HCT116 (cell line): ENCODE measurements at places on chromosomes 1 and 21. TPM values are rescaled to one million over a fixed set of nuclear protein-coding genes. Genes with fewer than 3 reads are reported as not detected.

DNA sequence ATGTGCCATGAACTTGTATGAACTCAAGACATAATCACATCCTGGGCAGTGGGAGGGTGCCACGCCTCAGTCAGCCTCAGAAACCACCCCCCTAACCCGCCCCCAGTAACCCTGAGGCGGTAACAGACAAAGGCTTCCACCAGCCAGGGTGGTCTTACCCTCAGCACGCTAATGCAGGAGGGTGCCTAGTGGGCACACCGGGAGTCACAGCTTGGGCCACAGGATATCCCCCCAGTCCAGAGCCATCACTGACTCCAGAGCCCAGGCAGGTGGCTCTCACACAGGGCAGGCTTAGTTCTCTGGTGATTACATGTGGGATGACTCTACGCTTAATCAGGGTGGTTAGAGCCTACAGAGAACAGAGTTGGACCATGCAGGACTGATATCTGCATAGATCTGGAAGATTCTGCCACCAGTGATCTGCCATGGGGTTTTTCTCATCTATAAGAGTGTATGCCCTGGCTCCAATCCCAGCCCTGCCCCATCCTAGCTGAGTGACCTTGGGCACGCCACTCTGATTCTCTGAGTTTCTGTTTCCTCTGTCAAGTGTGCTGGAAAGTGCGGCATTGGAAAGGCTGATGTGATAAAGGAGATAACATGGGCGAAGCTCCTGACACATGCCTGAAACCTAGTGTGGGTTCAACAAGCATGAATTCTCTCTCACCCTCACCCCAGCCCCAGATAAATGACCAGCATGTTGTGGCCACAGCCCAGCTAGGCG is 27.3 kb downstream of the OPTC start:
- no peak for DNase-seq

DNA sequence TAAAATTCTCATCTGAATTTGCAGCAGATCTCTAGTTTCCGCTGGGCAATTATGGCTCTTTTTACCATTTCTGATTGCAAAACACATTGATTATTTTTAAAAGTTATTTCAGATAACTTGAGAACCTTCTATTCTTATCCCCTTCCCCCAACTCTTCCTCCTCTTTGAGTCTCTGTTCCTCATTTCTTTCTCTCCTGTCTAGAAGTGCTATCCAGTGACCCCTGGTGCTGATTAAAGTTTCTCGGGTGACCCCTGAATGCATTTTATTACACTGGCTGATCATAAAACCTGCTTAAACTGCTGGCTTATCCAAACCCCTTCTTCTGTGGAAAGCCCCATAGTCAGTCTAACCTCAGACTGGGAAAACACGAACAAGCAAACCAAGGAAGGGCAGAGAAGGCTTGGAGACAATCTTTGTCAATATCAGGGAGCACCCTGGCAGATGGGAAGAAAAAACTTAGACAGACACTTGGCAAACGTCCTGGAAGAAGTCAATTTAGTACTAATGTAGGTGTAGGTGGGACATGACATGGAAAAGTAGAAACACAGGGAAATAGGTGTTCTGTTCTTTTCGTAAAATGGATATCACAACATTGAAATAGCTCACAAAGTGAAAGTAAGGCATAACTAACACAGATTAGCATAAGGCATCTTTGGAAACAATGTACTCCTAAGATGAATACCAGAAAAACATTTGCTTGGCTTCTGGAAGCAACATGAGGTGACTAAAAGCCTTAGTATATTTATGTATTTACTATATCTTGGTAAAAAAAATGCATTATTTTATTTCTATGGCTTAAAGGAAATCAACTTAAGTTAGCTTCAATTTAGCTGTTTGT is 61.4 kb downstream of the GORAB start:
- no peak for DNase-seq

DNA sequence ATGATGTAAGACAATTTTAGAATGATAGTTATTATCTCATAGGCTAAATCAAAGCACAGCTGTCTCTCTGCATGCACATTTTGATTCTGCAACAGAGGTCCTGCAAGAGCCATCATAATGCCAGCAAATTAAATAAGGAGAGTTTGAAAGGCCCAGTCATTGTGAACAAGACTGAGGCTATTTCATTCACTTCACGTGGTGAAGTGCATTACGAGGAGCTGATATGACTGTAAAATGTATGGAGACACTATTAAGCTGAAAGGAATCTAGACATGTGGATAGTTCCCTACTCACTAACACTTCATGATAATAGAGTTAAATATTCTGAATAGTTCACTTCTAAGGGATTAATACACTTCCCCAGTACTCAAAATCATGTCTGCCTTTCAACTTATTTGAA is 299.0 kb downstream of the SMYD3 start:
- DNase-seq = no peak

DNA sequence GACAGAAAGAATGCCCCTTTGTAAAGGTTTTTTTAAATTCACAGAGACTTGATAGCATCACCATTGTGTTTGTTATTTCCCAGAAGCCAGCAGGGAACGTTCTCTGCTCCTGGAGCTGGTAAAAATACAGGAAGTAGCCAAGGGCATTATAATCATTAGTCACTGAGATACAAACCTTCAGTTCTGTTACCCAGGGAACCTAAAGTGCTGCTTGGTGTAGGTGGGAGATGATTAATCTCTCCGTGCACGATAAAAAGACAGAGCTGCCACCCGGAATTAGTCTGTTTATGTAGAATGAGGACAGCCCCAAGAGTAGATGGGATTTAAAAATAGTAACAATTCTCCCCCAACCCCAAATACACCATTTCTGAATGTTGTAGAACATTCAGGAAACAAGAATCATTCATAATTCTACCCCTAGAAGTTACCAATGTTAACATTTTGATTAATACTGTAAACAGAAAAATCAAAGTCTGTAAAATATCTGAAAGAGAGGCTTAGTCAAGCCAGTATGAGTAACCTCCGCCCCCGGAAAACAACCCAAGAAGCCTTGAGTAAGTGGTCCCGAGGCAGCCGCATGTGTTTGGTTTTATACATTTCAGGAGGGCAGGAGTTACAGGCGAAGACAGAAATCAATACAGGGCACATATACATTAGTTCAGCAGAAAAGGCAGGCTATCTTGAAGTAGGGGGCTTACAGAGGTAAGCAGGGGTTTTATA is 45.3 kb upstream of the CTBS start:
- peak; percentile 80 for DNase-seq

GRCh38 chr1:191697556-191697955 is 460.7 kb upstream of the RGS18 start:
- DNase-seq = no peak

DNA sequence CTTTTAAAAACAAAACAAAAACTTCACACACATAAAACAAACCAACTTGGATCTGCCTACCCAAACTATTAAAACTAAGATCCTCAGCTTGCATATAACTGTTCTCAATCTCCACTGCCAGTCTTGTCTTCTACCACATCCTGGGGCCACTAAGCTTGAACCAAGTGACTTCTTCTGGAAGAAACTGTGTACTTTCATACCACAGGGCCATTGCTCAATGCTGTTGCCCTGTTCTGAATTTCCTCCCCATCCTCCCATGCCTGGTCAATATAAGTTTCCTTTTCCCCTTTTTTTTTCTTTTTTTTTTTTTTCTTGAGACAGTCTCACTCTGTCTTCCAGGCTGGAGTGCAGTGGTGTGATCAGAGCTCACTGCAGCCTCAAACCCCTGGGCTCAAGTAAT is 109.9 kb downstream of the KIAA0319L start:
- no peak for DNase-seq

DNA sequence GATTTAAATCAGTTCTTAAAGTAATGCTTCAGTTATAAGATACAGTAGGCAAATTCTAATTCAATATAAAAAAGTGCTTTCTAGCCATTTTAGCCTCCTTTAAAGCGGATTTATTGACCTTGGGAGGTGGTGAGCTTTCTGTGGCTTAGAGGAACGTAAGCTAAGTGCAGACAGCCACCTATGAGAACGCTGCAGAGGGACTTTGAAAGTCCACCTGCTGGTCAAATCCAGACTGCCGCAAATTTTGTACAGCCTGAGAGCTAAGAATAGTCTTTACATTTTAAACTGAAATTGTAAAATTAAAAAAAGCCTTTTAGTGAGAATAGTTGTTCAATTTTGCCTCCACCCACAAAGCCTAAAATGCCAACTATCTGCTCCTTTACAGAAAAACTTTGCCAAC is 67.0 kb upstream of the SSX2IP start:
- DNase-seq = no peak

DNA sequence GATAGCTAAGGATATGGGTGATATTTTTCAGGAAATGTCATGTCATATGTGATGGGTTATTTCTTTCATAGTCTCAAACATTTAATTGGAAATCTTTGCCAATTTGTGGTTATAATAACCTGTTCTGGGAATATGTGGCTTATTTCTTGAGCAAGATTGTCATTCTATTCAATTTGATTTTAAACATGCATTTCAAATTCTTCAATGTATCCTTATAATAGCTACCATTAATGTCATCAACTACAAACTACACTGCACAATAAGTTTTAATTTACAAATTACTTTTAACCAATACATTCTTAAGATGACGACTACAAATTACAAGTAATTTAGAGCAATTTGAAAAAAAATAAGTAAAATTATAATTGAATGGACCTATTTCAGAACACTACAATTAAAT is 164.9 kb downstream of the BRINP3 start:
- no peak for DNase-seq

- DNase-seq = peak; percentile 82
Measured at GRCh38 chr21:34807881-34808568, 139.2 kb downstream of the CLIC6 start.

DNA sequence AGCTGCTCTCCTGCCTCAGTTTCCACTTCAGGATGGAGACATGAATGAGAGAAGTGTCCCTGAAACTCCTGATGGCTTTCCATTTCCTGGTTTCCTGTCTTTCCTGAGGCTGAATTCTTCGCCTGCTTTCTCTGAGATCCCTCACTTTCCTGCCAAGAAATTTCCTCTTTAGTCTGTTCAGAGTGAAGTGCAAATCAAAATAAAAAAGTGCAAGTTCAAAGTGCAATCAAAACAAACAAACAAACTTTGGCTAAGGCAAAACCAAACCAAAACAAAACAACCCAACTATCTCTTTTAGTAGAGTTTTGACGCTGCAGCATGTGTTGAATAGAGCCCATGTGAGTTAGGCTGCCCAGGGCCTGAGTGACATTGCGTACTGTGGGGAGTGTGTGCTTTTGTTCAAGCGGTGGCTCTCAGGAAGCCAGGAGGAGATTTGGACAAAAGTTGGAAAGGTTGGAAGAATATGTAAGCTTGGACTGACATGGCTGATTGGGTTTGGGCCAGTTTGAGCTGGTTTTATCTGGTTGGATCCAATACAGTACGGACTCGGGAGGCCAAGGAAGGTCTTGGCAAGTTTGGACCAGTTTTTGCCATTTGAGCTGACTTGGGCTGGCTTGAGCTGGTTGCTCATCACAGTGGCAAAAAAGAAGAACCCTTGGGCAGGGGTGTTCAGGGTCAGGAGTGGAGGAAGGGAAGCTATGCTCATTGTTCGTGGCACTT is 61.1 kb upstream of the TINAGL1 start:
- no peak for DNase-seq

DNA sequence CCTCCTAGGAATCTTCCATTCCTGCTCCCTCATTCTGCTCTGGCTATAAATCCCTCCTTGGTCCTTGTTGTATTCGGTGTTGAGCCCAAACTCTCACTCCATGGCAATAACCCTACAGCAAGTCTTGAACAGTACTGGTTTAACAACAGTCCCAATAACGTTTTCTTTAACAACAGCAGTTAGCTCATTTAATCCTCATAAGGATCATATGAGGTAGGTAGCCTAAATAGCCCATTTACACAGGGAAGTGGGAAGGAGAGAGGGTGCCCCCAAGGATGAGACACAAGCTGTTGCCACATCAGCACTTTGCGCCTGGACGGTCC is 444 bp upstream of the AGTRAP start:
- no peak for DNase-seq

GRCh38 chr1:206739411-206740076 is 31.0 kb upstream of the IL19 start:
- no peak for DNase-seq

GRCh38 chr1:163655565-163655964 is 333.8 kb downstream of the NUF2 start:
- DNase-seq = no peak

DNA sequence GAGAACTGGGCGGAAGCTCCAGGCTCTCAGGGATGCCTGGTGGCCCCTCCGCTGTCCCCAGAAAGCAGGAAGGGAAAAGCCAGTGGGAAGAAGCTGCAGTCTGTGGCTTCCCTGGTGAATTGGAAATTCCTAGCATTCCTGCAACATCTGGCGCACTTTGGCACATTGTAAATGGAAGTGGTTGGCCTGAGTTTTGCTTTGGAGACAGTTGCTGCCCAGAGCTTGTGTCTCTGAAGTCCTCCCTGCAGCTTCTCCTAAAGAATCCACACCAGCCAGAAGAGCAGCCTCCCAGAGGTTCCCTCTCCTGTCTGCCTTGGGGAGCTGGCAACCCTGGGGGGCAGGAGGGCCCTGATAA is 48.2 kb downstream of the ARHGEF10L start:
- no peak for DNase-seq

DNA sequence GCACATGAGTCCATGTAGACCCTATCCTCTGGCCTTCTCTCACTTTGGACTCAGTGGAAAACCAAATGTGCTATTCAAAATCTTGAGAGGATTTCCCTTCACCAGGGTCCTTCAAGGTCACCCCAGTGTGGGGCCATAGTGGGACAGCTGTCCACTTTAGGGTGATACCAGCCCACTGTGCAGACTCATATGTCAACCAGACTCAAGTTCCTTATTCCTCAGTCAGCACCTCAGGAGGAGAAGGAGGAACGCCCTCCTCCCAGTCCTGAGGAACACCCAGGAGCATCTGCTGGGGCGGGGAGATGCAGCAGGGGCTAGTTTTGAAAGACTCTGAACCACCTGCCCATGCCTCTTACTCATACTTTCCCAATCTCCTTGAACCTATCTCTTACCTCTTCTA is 340.9 kb downstream of the MATN1 start:
- DNase-seq = no peak

GRCh38 chr1:208737161-208737560 is 493.0 kb upstream of the PLXNA2 start:
- no peak for DNase-seq

GRCh38 chr1:100627054-100627716 is 89.2 kb downstream of the GPR88 start:
- DNase-seq = no peak

DNA sequence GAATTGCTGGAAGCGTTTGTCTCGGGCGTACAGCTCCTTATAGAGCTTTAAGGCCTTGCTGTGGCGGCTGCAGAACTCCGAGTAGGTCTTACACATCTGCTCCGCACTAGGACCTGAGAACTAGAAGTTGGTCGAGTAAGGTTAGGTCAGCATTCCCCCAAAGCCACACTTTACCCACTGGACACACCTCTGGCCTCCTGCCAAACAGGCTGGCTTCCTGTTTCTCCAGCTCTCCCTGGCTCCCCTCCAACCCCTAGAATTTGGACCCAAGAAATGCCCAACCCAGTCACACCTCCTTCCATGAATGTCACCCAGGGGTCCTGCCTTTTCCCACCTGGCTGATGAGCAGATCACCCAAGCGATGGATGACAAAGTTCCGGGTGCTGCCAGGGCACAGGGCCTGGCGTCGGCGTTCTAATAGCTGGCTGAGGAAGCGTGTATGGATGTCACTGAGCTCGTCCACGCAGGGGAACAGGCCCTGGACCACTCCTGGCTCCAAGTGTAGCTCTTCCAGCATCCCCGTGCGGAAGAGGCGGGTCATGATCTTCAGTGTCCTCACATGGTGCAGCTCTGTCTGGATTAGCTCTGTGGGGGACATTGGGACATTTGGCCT is 15.6 kb downstream of the ARHGEF2 start:
- no peak for DNase-seq

Gene SMYD3
- total RNA-seq = 33.6 TPM

Gene LCE2C
- total RNA-seq = not detected

Gene FOXD3
- total RNA-seq = 0.17 TPM

Gene OR2AK2
- not detected for total RNA-seq

Gene KCNJ9
- total RNA-seq = 0.05 TPM

Gene RASSF5
- total RNA-seq = 5.4 TPM

Gene FCRL1
- total RNA-seq = not detected

Gene IVL
- not detected for total RNA-seq
